MM.1S (cell line): ENCODE measurements at places on chromosomes 7 and 10.

DNA sequence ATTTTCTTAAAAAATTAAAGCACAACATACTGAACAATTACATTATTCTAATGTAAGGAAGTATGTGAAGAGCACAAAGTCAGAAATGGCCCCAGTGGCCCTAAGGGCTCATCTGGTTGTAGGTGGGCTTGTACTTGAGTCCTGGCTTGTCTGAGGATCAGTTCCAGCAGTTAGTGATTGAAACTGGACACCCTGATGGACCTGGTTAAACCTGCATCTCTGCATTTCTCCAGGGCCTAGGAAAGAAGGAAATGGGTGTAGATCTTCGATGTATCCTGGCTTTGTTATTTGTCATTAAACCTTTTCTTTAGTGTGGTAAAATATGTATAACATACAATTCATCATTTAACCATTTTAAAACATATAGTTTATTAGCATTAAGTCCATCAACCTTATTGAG is 9.7 kb upstream of the AKR1C2 start:
- DNase-seq: no peak

DNA sequence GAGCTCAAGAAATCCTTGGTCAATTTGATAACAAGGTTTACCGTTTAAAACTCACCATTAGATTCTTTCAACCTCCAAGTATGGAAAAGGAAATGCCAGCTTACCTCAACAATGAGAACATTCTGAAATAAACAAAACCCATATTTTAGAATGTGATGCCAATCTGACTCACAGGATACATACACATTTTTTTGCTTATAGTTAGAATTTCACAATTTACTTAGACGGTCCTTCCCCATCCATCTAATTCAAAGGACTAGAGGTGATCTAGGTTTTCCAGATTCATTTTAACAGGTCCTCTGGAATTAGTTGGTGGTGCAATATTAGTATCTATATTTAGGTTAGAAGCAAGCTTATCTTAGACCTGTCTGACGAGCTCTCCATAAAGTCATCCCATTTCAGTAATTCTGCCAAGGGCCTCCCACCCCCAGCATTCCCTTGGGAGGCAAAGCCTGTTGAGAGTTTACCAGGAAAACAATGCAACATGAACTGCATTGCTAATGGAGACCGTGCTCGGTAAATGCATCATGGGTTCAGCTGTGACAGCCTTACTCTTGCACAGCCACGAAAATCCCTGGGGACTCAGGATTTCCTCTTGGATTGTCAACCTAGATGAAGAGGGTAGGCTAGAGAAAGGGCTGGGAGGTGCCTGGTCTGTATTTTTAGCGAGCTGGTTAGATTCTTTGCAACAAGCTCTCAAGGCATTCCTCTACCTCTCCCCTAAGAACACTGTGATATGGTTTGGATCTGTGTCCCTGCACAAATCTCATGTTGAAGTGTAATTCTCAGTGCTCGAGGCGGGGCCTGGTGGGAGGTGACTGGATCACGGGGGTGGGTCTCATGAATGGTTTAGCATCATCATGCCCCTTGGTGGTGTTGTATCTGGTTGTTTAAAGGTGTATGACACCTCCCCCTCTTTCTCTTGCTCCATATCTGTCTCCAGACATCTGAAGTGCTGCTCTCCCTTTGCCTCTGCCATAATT is 93.8 kb downstream of the PRTFDC1 start:
- DNase-seq: peak; percentile 64

- no peak for DNase-seq
These were observed 6.5 kb downstream of the WDR91 start for GRCh38 chr7:135204876-135205275.

DNA sequence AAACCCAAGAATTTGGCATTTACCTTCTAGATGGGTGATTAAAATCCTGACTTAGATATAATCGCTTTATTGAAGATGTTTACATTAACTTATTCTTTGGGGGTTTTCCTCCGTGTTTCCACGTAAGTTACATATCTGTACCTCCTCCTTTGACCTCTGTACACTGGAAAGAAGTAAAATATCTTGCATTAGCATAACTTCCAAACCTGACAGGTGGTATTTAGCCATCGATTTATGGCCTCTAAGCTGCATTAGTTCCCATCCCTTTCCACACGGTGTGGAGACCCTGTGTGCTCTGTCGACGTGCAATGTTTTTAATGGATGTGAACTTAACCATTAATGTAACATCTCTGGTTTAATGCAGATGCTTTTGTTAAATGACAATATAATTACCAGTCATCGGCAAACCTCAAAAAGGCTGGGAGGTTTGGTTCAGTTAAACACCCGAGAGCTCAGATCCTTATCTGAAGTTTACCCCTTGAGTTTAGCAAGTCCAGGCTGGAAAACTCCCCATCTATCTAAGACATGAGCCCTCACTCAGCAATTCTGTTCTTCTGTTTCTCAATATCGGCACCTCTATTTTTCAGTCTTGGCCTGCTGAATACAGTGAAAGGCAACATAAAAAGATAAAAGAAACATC is 295.2 kb downstream of the GATA3 start:
- no peak for DNase-seq

- peak; percentile 96 for DNase-seq
These were observed 12.3 kb downstream of the CAV2 start for GRCh38 chr7:116511552-116512519.

- peak; percentile 100 for DNase-seq
These were observed 6.0 kb upstream of the MNX1 start for GRCh38 chr7:157016352-157017041.

DNA sequence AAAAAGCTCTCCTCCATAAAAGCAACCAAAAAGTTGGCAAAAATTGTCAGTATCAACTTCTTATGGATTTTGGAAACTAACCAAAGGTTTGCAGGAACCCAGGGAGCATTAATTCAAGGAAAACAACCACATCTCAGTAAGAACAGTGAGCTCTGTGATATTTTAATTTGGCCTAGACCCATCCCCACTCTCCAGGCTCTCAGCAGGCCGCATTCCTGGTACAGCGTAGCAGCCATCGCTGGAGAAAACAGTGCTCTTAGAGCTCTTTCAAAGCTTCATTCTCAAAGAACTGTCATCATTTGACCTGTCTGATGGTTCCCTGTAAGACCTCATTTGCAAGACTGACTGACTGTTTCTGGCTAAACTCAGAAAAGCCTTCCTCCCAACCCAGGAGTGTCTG is 81.9 kb downstream of the NUDCD3 start:
- DNase-seq: no peak
